ENCODE measurements at places on chromosomes 1 and 21. TPM values are rescaled to one million over a fixed set of nuclear protein-coding genes. Genes with fewer than 3 reads are reported as not detected.

GRCh38 chr1:101333186-101333585 lies 96.4 kb downstream of the S1PR1 start:
- H3K27me3 ChIP-seq: no peaks in the 10 kb centered on the region
- no peaks in the 10 kb centered on the region for H3K36me3 ChIP-seq
- no peak for DNase-seq
- no peaks in the 10 kb centered on the region for H3K4me1 ChIP-seq
- no peak overlapping the region for H3K4me3 ChIP-seq

DNA sequence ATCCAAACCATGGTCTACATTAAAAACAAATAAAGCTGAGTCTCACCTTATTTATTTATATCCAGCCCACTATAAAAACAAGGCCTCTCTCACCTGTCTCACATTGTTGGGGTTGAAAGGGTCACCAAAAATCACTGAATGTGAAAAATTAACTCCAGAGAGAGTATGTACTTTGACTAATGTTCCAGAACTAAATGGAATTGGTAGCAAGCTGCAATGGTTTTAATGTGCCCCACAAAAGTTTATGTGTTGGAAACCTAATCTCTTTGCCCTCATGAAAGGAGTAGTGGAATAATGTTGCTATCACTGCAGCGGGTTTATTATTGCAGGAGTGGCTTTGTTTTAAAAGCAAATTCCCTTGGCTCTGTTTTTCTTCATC lies 230.3 kb downstream of the LTN1 start:
- no peaks in the 10 kb centered on the region for H3K36me3 ChIP-seq
- H3K27ac ChIP-seq: no peak overlapping the region
- no peak overlapping the region for H3K4me3 ChIP-seq
- H3K27me3 ChIP-seq: no peaks in the 10 kb centered on the region
- no peaks in the 10 kb centered on the region for H3K4me1 ChIP-seq

- H3K4me1 ChIP-seq: no peaks in the 10 kb centered on the region
- no peaks in the 10 kb centered on the region for H3K27me3 ChIP-seq
- no peak overlapping the region for H3K27ac ChIP-seq
- no peaks in the 10 kb centered on the region for H3K36me3 ChIP-seq
- DNase-seq: no peak
- H3K4me3 ChIP-seq: no peak overlapping the region
Observed at GRCh38 chr1:233193741-233194140, 101.8 kb downstream of the PCNX2 start.

DNA sequence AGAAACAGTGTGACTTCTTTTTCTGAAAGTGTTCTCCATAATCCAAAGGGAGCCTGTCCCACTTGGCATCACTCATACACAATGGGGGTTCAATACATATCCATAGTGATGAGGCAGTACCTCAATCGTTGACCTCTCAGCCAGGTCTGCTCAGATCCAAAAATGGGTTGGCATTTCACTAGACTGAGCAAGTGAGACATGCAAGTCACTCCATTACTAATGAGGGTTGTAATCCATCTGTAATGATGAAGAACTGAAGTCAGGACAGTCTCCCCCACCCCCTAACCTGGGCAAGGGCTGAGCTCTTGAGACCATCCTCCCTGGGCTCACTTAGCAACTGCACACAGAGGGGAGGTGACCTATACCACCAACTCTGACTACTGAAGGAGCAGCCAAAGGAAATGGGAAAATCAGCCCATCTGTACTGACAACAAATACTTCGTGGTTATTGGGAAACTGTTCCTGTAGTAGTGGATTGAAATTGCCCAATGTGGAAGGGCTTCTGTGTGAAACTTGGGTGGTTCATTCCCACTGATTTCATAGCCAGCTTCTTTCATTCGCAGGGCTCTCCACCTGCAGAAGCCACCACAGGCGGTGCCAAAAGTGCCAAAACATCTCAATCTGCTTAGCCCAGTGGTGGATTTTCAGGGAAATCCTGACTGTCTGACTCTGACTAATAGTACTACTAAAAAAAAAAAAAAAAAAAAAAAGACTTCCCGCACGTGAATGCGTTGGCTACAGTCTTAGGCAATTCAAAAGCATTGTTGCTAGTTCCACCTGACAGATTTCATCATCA lies 5.0 kb downstream of the NGF start:
- no peaks in the 10 kb centered on the region for H3K36me3 ChIP-seq
- peaks cover 25% of the 10 kb centered on the region for H3K4me1 ChIP-seq
- H3K4me3 ChIP-seq: no peak overlapping the region
- peaks cover 6% of the 10 kb centered on the region for H3K27me3 ChIP-seq

DNA sequence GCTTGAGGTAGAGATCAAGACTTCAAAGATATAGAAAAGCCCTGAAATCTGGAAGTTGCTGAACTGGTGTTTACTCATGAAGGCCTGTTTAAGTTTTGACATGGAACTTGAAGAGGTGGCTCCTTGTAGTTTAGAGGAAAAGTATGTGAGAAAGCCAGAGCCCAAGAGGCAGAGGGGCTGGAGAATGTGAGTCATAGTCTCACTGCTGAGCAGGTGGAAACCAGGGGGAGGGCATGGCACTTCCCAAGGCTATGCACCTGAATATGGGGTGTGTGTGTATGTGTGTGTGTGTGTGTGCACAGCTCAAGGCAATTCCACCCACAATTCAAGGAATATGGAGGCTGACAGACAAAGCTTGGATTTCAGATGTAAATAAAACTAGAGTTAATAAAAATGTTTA lies 46.8 kb upstream of the C1orf198 start:
- H3K4me3 ChIP-seq: no peak overlapping the region
- H3K27me3 ChIP-seq: no peaks in the 10 kb centered on the region
- H3K27ac ChIP-seq: no peak overlapping the region
- no peak for DNase-seq

Gene CACNA1S
- 0.55 TPM for total RNA-seq

Gene KIF14
- total RNA-seq: 0.23 TPM

All from upper lobe of right lung (tissue), 1 donor.